ENCODE measurements at places on chromosomes 7 and 10. TPM values are rescaled to one million over a fixed set of nuclear protein-coding genes. Genes with fewer than 3 reads are reported as not detected.

- no peak for DNase-seq
Observed at GRCh38 chr7:142301923-142302550, 44.2 kb upstream of the PRSS58 start.

- DNase-seq, result no peak
Observed at GRCh38 chr10:79904671-79905321, 44.1 kb downstream of the SFTPD start.

- DNase-seq, result peak; percentile 37
Observed at GRCh38 chr10:76550806-76551205, 1086.8 kb downstream of the KCNMA1 start.

DNA sequence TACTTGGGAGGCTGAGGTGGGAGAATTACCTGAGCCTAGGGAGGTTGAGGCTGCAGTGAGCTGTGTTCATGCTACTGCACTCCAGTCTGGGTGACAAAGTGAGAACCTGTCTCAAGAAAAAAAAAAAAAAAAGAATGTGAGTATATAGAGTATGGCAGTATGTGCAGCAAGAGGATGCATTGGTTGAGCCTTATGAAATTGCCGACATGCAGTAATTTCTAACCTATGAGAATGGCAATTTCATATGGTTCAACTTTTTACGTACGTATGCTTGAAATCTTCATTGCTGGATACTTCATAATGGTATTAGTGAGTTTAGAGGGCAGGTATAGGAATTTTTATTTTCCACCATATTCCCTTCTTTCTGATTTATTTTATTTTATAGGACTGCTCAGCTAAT, 4.6 kb upstream of the FAM133B start:
- no peak for DNase-seq

DNA sequence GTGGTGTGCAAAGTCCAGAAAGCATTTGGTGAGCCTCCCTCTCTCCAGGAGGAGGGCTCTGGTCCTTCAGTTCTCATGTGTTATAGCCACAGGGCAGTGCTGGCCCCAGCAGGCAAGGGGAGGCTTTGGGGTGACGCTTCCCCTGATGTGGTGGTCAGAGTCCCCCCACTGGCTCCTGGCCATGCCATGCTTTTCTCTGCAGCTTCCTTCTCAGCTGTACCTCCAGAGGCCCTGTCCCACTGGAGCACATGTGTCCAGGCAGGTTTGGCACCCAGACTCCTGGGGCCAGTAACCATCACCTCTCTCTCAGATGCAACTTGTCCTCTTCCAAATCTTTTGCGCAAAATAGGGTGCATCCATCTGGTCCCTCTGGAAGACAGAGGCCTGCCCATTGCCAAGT, 233.0 kb upstream of the ZNF32 start:
- no peak for DNase-seq

DNA sequence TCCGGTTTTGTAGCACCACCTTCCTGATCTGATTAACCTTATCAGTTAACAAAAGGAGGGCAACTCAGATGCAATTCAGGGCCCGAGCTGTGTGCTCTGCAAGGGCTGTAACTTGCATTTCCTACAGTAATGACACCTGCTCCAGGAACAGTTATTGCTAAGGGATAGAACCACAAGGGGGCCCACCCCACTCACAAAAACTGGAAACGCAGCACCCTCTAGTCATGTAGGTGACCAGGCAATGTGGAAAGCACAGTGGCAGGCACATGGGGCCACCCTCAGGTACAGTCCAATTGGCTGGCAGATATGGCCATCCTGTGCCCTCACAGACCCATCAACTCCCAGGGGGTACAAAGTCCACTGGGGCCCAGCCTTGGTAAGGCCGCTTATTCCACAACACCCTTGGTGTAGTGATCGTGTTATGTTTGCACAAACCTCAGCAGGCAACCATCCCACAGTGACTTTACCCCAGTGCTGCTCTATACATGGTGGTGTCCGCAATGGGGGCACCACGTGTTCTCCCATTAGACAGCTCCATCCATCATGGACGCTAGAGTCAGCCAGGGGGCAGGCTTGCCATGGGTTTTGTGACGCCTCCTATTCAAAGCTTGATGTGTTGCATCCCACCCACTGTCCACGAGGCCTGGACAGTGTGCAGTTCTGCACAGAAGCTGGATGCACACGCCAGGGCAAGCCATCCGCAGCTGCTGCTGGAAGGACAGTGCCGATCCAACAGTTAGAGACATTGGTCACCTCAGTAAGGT, 9.4 kb downstream of the RNF133 start:
- DNase-seq, result no peak

DNA sequence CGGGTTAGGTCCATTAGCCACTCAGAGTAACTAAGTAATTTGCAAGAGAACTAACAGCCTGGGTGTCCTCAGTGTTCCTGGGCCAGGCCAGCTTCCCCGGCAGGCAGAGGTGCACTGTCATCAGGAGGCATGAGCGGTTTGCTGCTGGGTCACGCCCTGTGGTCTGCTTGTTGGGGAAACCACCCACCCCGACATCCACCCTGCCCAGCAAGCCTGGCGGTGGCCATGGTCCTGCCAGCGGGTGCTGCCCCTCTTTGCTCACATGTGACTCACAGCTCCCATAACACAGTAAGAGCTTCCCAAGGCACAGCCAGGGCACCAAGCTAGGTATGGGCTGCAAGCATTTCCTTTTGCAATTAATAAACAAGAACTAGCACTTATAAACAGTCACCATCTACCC, 75.9 kb downstream of the RGS10 start:
- no peak for DNase-seq

- DNase-seq, result no peak
Observed at GRCh38 chr7:99124236-99124635, 19.7 kb downstream of the SMURF1 start.

DNA sequence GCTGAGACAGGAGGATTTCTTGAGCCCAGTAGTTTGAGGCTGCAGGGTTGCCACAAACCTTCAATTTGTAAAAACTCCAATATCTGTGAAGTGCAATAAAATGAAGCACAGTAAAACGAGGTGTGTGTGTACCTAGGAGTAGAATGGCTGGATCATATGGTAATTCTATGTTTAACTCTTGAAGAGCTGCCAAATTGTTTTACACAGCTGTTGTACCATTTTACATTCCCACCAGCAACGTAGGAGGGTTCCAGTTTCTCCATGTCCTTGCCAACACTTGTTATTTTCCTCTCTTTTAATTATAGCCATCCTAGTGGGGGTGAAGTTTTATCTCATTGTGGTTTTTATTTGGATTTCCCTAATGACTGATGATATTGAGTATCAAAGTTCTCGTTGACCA, 16.2 kb downstream of the PLEKHA1 start:
- DNase-seq, result no peak

- no peak for DNase-seq
Observed at GRCh38 chr7:82715344-82715743, 271.8 kb upstream of the CACNA2D1 start.

DNA sequence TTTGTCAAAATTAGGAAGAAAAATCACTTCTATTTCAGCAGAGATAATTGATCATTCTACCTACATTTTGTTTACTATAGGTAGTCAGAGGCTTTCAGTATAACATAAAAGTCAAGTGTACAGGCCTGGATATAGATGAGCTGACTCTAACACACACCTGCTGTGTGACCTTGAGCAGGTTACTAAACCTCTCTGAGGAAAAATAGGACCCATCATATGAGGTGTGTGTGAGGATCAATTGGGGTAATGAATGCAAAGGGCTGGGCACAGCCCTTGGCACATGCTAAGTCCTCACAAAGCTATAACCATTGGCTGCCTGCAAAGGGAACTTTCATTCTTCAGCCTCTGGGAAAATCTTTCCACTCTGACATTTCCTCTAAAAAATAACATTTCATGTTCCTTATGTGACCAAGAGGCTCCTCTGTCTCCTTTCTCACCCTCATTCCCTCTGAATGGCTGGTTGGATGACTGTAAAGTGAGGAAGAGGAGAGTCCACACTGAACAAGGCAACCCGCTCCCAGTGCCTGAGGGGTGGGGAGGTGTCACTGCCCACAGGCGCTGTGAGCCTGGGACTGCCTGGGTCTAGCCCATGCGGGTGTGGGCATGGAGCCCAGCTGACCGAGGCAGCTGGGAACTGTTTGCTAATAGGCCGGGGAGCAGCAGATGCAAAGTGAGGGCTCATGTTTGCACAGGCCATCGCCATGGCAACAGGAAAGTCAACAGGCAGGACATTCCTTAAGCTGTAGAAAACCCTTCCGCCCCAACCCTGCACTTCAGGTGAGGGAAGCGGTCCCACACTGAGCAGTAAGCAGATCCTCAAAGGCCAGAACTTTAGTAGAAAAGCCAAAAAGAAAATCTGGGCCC, 36.8 kb downstream of the MYOF start:
- peak; percentile 97 for DNase-seq

DNA sequence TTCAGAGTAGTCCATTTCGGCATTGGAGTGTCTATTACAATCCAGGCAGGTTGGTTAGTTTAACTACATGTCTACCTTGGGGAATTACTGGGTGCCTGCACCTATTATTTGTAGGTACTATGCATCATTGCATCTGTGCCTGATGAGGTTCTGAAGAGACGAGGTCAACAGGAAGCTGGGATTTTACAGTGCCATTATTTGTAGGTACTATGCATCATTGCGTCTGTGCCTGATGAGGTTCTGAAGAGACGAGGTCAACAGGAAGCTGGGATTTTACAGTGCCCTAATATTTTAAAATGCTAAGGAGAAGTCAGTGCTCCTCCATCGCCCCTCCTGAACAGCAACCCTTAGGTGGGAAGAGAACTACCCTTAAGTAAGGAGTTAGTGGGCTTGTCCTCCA, 41.7 kb downstream of the NPY start:
- DNase-seq, result no peak

GRCh38 chr10:73244866-73245477, 2.1 kb downstream of the DNAJC9 start:
- no peak for DNase-seq

DNA sequence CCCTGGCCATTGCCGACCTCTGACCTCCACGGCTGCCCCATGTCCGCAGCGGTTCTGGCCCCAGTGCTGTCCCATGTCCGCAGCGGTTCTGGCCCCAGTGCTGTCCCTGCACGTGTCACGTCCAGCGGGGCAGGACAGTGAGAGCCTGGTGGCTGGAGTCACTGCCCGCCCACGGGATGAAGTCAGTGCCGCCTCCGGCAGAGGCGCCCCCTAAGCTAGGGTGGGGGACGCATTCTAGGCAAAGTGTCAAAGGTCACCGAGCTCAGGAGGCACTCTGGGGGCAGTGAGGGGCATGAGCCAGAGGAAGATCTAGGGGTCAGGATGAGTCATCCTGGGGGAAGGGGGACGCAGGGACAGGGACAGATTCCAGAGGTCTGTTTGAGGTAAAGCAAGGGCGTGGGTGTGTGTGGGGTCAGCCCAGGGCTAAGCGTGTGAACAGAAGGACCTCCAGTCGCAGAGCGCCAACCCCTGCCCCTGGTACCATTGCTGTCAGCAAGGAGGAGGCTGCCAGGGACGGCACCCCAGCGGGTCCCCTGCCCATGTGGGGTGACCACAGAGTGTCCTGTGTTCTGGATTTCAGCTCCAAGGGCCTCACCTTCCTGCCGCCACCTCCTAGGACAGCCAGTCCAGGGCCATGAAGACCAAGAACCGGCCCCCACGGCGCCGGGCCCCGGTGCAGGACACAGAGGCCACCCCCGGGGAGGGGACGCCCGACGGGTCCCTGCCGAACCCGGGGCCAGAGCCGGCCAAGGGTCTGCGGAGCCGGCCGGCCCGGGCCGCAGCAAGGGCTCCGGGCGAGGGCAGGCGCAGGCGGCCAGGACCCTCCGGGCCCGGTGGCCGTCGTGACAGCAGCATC, 665 bp downstream of the BHLHA15 start:
- no peak for DNase-seq

DNA sequence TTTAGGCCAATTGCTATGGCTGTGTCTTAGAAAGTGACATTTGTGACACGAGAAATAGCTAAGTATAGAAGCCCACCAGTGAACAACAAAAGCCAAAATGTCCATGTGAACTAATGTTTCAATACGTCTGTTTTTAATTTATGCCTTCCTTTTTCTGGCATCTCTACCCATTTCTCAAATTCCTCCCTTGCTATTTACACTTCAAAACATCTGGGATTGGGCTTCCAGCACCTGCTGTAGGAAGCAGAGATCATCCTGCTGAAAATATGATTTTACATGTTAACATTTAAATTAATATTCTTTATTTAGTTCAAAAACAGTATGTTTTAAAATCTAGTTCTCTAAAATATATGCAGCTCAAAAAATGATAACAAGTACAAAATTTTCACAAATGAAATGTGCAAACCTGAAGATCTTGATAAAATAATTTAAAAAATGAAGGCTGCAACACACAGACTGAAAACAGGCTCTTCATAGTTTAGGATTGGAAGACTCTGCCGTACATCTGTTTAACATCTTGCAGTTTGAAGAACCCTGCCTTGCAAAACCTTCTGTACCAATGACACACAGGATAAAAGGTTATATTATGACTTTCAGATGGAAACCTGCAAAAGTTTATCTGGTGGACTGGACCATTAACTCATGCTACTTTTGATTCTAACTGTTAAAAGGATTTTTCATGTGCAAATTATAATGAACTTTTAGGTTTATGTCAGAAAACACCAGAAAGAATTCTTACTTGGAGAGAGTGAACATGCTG, 408.4 kb downstream of the SUGCT start:
- DNase-seq, result peak; percentile 62

DNA sequence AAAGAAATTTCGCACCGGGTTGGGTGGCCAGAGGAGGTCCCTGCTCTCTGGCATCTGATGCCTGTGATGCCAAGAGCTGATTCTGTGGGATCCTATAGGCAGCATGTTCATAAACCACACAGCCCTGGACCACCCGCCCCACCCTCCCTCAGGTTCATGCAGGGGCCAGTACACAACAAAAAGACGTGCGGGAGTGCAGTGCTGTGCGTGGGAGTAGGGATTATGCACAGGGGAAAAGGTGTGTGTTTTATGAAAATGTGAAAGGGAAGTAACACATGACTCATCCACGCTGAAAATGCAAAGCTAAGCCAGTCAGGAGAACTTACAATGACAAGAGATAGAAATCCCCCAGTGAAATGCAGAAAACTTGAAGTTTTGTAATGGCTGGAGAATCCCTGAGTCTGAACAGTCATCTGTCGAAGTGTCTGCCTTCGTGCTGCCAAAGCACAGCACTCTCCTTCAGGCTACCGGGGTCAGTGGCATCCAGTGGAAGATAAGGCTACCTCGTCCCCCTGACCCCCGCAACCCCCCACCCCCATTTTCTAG, 1.1 kb downstream of the KIAA1217 start:
- no peak for DNase-seq

GRCh38 chr7:142546452-142546851, 202.8 kb upstream of the PRSS1 start:
- DNase-seq, result no peak

GRCh38 chr10:90992462-90992861, 71.6 kb upstream of the ANKRD1 start:
- no peak for DNase-seq

DNA sequence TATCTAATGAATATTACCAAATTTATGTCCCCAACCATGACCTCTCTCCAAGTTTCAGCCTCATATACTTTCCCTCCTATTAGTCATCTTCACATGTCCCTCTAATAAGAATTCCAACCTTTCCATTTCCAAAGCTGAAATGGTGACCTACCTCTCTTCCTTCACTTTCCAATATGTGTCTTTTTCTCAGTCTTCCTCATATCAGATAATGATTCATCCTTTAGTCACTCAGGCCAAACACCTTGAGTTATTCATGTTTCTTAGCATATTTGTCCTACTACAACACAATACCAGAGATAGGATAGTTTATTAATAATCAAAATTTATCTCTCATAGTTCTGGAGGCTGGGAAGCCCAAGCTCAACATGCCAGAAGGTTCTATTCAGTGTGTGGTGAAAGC, 318.5 kb upstream of the ZWINT start:
- DNase-seq, result no peak

The KIAA1549 gene
- 2.5 TPM for polyA plus RNA-seq

The AKR1C4 gene
- polyA plus RNA-seq, result not detected

The PRKAR1B gene
- 7.4 TPM for polyA plus RNA-seq

The RAMP3 gene
- polyA plus RNA-seq, result not detected

The GPR146 gene
- 4.5 TPM for polyA plus RNA-seq

The GHRHR gene
- not detected for polyA plus RNA-seq

The CAMK2B gene
- 0.05 TPM for polyA plus RNA-seq

The TRPV5 gene
- not detected for polyA plus RNA-seq
